ENCODE measurements at places on chromosomes 4 and X.

GRCh38 chr4:2608291-2608690, 71.8 kb downstream of the FAM193A start:
- no peak for DNase-seq

- DNase-seq, result no peak
Observed at GRCh38 chr4:36476135-36476534, 194.7 kb downstream of the DTHD1 start.

GRCh38 chr4:81314196-81314896, 99.3 kb upstream of the PRKG2 start:
- peak; percentile 50 for DNase-seq

DNA sequence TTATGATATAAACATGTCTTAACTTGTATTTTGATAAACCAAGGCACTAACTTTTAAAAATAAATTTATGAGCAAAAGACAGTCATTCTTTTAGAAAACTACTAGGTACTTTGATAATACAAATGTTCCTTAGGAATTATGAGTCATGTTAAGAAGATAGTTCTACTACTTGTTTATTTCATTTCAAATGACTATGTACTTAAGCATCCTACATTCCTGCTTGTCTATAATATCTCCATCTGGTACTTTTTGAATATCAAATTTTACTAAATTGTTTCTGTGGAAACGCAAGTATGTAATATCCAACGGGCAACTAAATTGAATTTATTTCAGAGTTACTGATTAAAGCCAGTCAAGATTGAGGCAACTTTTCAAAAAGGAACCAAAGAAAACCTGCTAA, 61.8 kb downstream of the CAMK2D start:
- DNase-seq, result peak; percentile 44

DNA sequence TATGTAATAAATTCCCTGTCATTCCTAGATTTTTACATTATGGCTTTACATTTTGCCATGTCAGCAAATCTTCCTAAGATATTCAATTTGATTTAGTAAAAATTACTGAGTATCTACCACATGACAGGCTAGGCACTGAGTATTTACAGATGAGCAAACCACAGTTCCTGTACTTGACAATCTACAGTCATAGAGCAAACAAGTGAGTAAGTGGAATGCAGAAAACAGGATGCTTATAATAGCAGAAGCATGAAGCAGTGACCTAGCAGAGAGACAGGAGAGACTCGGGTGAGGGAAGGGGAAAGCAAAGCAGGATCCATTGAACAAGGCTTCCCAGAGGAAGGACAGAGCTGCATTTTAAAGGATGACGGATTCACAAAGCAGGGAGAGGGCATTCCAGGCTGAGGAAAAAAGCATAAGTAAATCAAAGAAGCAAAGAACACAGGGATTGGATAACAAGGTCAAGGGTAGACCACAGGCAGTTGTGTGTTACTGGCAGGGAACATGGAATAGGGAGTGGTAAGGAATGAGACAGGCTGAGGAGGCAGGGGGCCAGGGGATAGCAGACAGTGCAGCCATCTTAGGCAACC, 124.7 kb upstream of the C1QTNF7 start:
- DNase-seq, result peak; percentile 94

DNA sequence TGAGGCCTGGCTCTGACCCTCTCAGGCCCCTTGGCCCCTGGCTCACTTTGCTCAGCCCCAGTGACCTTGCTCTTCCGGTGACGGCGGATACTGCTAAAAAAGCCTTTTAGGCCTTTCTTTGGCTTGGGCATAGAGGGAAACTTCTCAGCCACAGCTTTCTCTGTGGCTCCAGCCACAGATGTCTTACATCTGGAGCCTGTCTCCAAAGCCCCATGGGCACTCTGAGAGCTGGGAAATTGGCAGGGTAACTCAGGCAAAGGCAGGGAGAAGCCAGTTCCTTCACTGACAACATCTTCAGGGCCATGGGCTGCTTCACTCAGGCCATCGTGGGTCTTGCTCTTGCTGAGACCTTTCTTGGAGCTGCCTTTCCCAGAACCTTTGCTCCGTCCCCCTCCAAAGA, 12.8 kb downstream of the AMER1 start:
- DNase-seq, result no peak

- DNase-seq, result no peak
Observed at GRCh38 chr4:99305638-99306400, 15.0 kb upstream of the ADH1A start.

- no peak for DNase-seq
Observed at GRCh38 chr4:1565598-1566295, 118.4 kb downstream of the FAM53A start.

GRCh38 chr4:129248621-129249020, 152.7 kb downstream of the C4orf33 start:
- no peak for DNase-seq

GRCh38 chrX:149151805-149152757, 353.0 kb downstream of the IDS start:
- DNase-seq, result peak; percentile 85

DNA sequence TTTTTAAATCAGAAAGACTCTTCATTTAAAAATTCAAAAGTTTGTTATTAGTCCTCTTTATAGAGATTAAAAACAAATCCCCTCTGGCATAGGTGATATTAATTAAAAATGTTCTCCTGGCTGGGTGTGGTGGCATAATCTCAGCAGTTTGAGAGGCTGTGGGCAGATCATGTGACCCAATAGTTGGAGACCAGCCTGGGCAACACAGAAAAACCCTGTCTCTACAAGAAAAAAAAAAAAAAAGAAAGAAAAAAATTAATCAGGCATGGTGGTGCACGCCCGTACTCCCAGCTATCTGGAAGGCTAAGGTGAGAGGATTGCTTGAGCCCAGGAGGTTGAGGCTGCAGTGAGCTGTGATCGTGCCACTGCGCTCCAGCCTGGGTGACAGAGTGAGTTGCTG, 38.9 kb downstream of the RASGEF1B start:
- DNase-seq, result no peak

- DNase-seq, result no peak
Observed at GRCh38 chr4:151012820-151013219, 2.3 kb downstream of the LRBA start.

GRCh38 chr4:76224171-76224570, 10.5 kb upstream of the SCARB2 start:
- DNase-seq, result no peak

- DNase-seq, result peak; percentile 40
Observed at GRCh38 chrX:104137496-104137895, 19.3 kb downstream of the SLC25A53 start.

DNA sequence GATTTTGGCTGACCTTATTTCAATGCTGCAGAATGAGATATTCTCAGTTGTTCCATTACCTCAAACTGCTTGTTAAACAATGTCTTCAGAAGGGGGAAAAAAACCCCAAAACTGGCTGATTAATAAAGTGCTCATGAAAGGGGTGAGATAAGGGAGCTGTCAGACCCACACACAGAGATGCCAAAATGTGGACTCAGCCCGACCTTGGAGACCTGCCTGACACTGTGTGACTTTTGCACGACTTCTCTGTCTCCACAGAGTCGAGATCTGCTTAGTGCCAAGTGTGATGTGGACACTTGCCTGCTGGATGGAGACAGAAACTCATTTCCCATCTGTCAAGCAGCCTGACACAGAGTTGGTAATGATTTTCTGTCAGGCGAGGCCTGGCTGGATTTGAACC, 31.5 kb downstream of the REELD1 start:
- no peak for DNase-seq

DNA sequence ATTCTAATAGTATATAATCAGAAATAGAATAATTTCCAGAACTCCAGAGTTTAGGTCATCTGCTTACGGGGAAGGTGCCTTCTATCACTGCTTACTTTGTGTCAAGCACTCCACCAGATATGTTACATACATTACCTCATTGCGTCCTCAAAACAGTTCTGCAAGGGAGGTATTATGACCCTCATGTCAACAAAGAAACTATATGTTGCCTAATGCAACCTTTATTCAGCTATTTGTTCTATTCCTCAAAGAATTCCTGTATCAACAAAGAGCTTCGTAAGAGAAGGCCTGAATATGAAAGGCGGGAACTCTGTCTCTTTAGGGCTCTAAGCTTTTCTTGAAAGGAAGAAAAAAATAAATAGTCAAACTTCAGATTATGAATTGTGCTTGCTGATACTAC, 114.7 kb downstream of the PDLIM5 start:
- DNase-seq, result no peak

GRCh38 chr4:71050809-71051208, 57.4 kb downstream of the DCK start:
- DNase-seq, result no peak

DNA sequence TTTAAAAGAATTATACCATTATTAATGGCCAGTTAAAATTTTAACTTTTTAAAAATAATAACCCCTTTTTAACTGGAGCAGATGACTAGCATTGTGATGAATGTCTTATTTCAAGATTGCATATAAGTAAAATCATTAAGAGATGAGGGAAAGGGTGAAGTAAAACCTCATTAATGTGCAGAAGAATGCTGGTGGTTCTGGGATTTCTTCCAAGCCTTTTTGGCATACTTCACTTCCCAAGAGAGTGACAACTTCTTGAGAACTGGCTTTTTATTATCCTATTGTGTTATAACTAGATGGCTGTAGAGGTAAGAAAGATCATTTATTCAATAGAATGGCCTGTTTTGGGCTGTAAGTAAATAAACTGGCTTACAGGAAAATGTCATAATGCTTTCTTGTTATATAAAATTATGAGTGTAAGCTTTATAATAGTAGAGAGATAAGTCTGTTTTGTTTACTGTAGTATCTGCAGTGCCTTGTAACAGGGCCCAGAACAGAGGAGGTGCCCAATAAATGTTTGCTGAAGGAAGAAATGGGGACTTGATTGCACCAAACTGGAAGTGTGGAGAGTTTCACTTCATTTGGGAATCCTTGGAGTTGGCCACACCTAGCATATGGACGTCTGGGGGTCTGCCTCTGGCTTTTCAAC, 242.9 kb upstream of the PITX2 start:
- DNase-seq, result peak; percentile 35

DNA sequence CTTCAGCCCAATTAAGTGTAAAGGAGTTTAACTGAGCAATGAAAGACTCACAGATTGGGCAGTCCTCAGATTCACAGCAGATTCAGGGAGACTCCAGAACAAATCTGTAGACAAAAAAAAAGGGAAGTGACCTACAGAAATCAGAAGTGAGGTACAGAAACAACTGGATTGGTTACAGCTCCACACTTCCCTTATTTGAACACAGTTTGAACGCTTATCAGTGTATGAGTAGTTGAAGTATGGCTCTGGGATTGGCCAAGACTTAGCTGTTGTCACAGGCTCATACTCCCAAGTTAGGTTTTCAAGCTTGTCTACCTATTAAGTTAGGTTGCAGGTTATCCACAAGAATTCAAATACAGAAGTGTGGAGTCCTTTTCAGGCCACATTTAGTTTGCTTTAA, 112.4 kb upstream of the ELOVL6 start:
- no peak for DNase-seq

DNA sequence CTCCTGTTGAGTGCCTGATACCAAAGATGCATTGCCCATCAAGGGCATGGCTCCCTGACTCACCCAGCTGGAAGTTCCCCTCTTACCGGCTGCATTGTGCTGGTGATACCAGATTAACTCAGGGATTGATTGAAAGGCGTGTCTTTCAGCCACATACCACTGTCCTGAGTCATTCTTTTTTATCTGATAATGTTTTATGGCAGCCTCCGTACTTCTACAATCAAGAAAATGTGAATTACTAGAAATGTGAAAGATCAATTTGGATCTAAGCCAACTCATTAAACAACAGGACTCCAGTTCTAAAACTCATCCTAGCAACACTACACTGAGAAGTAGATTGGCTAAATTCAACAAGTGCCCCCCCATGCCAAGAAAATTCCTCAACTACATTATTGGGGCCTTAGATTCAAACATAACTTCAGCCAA, 40.0 kb downstream of the TXK start:
- DNase-seq, result peak; percentile 44

DNA sequence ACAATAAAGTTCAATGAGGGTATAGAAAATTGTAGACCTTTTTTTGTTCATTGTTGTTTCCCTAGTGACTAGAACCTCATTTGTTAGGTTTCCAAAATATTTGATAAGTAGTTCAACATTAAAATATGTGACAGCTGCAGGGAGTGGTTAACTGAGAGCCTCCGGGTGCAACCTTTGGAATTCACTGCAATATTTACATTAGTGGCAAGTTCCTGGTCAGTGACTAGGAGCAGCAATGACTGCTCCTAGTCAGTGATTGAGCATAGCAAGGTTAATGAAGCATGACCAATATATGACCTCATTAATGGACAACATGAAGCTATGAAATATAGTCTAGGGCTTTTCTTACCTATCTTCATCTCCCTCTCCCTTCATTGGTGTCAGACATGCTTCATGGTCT, 65.8 kb upstream of the FAM47A start:
- DNase-seq, result no peak

GRCh38 chr4:128582427-128582870, 227.1 kb upstream of the JADE1 start:
- no peak for DNase-seq

Measured in choroid plexus epithelial cell (primary cell).